ENCODE measurements at places on chromosomes 1 and 21.

GRCh38 chr1:198156111-198156744 is 570 bp upstream of the NEK7 start:
- peak; percentile 69 for DNase-seq

- no peak for DNase-seq
These were observed 16.0 kb upstream of the PDE9A start for GRCh38 chr21:42637267-42638041.

DNA sequence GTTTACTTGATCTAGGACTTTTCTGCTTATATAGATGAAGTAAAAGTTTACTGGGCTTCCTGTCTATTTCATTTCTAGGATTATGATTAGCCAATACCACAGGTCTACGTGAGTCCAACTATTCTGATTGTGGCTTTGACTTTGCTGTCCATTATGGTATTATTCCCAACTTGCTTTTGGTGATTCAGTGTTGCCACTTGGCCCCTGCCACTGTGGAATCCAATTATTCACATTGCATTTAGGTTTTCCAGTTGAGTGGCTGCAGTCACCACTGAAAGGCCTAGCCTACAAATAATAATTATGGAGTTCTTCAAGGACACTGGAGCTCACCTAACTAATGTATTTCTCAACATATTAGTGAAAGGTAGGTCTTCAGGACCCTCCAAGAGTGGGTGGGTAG is 574.3 kb upstream of the USP24 start:
- DNase-seq = no peak

DNA sequence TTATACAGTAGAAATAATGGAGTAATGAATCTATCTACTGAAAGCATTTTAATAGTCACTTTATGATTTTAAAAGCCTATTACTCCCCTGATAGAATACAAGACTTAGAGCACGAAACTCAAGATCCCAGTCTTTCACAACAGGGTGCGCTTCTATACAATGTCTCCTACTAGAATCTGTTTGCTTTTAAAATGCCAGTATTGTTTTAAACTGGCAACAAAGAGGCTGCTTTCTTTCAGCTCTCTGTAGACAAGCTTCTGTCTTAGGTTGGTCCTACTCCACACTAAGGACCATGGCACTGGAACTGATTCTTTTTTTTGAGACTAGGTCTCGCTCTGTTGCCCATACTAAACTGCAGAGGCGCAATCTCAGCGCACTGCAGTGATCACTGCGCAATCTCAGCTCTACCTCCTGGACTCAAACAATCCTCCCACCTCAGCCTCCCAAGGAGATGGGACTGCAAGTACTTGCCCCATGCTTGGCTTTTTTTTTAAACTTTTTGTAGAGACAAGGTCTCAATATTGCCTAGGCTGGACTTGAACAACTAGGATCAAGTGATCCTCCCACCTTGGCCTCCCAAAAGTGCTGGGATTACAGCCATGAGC is 4.8 kb downstream of the DCAF8 start:
- DNase-seq = no peak

DNA sequence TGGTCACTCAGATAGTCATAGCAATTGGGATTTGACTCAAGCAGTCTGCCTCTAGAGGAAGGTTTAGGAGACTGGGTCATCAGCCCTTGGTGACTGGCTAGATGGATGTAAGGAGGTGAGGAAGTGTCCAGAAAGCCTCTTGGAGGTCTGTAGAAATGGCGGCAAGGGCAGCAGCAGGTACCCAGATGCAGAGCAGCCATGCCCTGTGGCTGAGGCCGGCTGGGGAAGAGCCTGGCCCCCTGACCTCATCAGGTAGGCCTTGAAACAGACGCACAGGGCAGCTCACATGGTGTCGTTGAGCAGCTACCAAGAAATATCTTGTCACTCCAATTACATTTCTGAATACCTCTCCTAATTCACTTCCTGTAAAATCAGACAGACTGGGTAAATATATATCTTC is 98.2 kb downstream of the DMRTB1 start:
- DNase-seq = no peak

DNA sequence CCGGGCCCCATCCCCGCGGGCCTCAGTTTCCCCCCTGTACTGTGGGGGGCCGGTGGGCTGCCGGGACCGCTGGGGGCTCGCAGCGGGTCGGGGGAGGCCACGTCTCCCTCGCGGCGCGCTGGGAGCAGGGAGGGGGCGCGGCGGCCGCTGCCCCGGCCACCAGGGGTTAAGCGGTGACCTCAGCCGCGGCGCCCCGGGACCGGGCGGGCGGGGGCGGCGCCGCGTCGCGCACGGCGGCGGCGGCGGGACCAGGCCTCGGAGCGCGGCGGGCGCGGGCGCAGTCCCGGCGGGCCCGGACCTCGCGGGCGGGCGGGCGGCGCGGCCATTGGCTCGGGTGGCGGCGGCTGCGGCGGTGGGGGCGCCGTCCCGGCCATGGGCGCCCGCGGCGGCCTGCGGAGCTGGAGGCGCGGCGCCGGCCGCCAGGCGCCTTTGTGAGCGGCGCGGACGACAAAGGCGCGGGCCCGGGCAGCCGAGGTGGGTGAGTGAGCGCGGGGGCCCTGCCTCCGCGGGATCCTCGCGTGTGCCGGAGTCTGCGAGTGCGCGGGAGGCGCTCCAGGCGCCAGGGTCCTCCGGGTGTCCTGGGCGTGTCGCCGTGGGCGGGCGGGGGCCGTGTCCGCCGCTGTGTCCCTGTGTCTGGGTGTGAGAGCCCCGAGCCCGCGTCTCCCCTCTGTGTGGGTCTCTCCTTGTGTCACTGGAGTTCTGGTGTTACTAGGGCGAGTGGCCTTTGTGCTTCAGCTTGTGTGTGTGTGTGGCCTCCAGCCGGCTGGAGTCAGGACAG is at the start of gene ARHGEF10L:
Gene ARHGEF10L (plus strand): TSS at position 222 of the 778 bp plus-strand sequence. CDS start 40,898 bp downstream, outside the sequence.
- no peak for DNase-seq

DNA sequence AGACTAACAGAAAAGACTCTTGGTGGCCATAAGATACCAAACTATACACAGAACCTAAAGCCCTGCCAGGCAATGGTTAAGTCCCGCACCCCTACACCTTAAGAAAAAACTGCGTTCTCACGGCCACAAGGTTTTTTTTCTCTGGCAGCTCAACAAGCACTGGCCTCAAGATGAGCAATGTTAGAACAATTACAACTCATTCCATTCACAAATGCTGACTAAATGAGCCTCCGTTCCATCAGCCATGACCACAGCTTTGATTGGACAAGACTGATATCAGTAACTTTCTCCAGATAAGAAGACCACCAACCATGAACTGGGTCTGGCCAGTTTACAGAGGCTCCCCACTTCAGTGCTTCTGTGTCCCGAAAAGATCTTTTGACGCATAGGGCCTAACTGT is 31.9 kb downstream of the SEC16B start:
- DNase-seq = no peak

DNA sequence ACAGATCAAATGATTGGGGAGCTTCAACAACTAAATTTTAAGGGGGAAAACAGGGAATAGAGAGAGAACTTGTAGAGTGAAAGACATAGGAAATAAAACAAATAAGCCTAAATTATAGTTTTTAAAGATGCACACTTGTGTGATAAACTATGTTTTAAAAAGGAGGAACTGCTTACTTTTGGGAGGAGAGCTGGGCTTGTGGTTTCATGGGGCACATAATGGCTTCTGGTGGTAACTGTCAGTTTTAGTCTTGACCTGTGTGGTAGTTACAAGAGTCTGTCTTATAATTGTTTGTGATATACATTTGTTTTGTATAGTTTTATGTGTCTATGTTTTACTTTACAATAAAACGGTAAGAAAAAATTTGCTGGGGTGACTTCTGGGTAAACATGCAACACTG is 165.3 kb downstream of the COL24A1 start:
- no peak for DNase-seq

- no peak for DNase-seq
These were observed 127.3 kb downstream of the HLCS start for GRCh38 chr21:36839123-36839522.

- DNase-seq = no peak
These were observed 27.2 kb upstream of the TRIM67 start for GRCh38 chr1:231134624-231135023.

DNA sequence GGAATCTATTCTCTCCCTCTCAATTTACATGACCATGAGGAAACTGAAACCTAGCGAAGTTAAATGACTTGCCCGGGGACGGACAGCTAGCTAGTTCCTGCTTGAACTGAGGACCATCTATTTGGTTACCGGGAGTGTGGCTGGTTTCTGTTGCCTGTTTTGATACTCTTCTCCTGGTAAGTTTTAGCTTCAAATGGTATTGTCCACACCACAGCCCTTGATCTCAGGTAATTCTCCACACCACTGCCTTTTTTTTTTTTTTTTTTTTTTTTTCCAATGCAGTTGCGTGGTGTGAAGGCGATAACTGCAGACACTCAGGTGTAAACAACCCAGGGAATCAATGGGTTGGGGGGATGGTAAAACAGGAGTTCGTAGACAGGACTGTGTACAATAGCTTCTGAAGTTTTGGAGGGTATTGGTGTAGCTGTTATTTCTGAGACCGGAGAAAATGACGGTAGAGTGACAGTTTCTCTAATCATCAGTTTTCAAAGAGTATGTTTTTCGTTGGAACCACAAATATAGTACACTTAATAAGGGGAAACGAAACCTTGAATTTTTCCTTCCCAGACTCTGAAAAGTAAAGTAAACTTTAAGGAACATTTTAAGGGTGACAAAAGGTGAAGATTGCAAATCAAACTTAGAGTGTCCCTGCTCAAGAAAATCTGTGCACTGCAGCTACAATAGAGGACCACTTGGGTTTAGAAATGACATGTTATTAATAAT is 125.3 kb upstream of the CACYBP start:
- DNase-seq = no peak

DNA sequence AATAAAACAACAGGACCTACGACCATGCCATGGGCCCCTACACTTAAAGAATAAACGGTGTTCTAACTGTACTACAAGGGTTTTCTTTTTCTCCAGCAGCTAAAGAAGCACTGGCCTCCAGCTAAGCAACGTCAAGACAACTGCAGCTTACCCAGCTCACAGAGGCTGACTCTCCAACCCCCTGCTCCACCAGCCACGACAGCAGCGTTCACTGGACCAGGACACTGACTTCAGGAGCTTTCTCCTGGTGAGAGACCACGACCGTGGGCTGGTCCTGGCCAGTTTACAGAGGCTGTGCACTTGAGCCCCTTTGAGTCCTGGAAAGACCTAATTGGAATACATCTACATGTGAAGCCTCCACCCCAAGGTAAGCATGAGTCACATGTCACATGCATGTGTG is 39.4 kb downstream of the WNT9A start:
- no peak for DNase-seq

DNA sequence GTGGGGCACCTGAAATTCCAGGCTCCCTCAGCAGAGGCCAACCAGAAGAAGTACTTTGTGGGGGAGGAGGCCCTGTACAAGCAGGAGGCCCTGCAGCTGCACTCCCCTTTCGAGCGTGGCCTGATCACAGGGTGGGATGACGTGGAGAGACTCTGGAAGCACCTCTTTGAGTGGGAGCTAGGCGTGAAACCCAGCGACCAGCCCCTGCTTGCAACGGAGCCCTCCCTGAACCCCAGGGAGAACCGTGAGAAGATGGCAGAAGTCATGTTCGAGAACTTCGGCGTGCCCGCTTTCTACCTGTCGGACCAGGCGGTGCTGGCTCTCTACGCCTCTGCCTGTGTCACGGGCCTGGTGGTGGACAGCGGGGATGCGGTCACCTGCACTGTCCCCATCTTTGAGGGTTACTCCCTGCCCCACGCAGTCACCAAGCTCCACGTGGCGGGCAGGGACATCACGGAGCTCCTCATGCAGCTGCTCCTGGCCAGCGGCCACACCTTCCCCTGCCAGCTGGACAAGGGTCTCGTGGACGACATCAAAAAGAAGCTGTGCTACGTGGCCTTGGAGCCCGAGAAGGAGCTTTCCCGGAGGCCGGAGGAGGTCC is 634 bp downstream of the ACTRT2 start:
- no peak for DNase-seq

- DNase-seq = no peak
These were observed 11.5 kb downstream of the FCRL5 start for GRCh38 chr1:157540852-157541251.

DNA sequence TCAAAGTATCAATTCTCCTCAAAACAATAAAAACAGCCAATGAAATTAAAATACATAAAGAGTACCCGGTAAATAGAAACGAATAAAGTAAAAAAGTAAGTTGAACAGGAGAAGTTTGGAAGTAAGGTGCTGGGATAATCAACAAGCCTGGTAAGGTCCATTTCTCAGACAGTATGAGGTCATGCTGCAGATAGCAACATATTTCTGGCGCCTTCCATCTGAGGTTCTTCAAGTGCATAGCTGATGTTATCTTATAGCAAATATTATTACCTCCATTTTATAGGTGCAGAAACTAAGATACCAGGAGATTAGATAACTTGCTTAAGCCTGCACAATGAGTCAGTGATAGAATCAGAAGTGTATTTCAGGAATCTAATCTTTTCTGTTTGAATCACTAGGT is 23.7 kb upstream of the CEP350 start:
- DNase-seq = no peak

GRCh38 chr1:245001252-245001651 is 136.9 kb upstream of the HNRNPU start:
- no peak for DNase-seq
